ENCODE measurements at places on chromosomes 4 and X.
A peak's percentile ranks its signal among the peaks of the same experiment; 100 is the strongest.

- DNase-seq, result no peak
Observed at GRCh38 chr4:8303081-8303480, 33.5 kb downstream of the HTRA3 start.

DNA sequence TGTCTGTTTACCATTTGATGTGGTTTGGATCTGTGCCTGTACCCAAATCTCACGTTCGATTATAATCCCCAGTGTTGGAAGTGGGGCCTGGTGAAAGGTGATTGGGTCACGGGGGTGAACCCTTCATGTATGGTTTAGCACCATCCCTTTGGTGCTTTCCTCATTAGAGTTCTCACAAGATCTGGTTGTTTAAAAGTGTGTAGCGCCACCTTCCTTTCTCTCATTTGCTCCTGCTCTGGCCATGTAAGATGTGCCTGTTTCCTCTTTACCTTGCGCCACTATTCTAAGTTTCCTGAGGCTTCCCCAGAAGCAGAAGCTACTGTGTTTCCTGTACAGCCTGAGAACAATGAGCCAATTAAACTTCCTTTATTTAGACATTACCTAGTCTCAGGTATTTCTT lies 610.7 kb upstream of the ADGRL3 start:
- DNase-seq, result no peak

- DNase-seq, result no peak
Observed at GRCh38 chrX:70445951-70446350, 1.3 kb downstream of the DLG3 start.

- no peak for DNase-seq
Observed at GRCh38 chr4:122552898-122553297, 68.0 kb downstream of the IL21 start.

DNA sequence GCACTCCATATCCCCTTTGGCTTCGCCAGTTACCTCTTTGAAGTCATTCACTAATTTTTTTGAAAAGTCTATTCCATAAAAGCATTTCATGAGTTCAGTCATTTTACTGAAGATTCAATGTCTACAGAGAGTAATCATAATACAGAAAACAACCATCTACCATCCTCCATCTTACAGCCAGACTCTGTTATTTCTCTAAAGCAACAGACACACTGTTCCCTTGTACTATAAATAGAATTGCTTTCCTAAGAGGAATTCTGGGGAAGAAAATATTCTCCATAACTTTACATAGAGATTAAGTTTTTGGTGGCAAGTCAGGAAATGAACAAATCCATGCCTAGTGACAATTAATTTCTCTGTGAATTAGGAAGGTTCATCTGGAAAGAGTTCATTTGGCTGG lies 37.0 kb downstream of the XK start:
- DNase-seq, result no peak

- DNase-seq, result peak; percentile 12
Observed at GRCh38 chrX:115679460-115679859, 118.5 kb downstream of the PLS3 start.

DNA sequence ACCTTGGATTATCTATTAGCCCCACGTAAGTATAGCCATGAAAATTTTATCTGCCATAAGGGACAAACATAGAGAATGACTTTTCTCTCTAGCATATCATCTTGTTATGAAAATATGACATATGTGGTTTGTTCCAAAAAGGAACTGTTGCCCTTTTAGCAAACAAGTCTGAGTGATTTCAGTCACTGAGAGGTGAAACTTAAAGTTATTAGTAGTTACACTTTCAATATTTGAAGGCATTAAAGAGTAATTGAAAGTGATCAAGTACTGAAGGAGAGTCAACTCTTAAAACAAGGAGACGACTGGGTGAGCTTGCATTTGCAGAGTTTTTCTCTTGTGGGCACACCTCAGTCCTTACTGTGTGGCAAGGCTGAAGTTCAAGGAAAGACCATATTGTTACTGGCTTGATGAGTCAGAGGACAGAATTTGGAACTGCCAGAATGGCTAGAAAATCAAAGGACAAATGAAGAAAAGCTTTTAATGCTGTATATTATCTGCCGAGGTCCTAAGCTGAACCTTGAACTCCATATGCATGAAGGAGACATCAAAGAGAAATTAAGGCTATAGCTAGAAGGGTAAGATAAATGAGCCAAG lies 205.1 kb upstream of the EMCN start:
- DNase-seq, result no peak
